Vagina (tissue), 2 donors: ENCODE measurements at places on chromosomes 12 and 14.

DNA sequence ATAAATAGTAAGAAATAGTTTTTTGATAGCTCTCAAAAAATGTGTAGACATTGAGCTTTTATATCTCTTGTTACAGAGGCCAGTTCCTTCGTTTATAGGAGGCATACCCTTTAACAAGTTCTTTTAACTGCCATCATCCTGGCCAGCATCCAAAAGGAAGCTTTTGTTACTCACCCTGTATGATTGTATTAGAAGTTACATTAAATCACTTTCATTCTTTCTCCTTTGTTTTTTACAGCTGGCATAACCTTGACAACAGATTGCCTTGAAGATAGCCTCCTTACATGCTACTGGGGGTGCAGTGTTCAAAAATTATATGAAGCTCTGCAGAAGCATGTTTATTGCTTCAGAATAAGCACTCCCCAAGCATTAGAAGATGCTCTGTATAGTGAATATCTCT, 20.1 kb downstream of the CGRRF1 start:
- peaks cover 4% of the 10 kb centered on the region for H3K36me3 ChIP-seq
- no peak overlapping the region for H3K4me3 ChIP-seq
- H3K27me3 ChIP-seq: no peaks in the 10 kb centered on the region
- no peak for DNase-seq
- no peak overlapping the region for H3K27ac ChIP-seq

DNA sequence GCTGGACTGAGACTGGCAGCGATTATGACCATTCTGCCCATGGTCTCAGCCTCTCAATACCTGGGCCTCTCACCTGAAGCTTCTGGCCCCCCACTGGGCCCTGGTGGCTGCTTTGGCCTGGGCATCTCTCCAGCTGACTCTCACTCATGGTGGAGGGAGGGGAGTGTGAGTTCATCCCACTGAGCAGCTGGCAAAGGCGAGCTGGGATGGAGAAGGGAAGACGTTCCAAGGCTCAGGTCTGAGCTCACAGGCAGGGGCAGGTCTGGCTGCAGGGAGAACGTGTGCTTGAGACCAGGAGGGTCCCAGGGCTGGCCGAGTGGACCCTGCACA, 103.5 kb downstream of the TMEM121 start:
- no peak overlapping the region for H3K4me3 ChIP-seq
- no peak overlapping the region for H3K27ac ChIP-seq
- no peaks in the 10 kb centered on the region for H3K36me3 ChIP-seq
- DNase-seq: no peak
- no peaks in the 10 kb centered on the region for H3K4me1 ChIP-seq
- no peaks in the 10 kb centered on the region for H3K27me3 ChIP-seq

DNA sequence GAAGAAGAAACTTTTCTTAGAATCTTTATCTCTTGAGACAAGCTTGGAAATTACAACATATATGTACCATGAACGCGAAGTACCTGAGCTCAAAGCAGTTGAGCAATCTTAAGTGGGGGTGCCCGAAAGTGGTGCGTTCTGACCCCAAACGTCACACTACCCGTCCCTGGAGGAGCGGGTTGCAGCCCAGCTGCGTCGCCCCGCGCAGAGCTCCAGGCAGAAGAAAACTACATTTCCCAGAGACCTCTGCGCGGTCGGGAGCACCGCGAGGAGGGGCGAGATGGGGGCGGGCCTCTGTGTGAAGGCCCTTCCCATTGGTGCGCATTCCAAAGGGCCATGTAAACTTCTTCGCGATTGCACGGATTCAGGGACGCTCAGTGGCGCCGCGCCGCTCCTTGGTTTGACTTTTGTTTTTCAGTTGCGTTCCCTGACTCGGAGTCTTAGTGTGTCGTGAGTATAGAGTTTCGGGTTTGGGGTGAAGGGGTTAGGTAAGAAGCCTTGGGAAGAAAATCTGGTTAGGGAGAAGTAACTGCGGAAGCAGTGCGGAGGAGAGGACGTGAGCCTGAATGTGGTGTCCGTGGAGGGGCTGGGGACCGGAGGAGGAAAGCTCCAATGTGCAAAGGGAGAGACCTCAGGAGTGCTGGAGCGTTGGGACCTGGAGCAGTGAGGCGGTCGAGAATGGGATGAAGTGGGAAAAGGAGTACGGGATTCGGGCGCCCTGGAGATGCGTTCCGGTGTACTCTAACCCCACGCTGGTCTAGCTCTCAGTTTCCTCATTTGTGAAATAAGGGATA, at the start of gene CCDC77:
CCDC77 (plus strand) TSS at position 410 of the 794 bp plus-strand sequence. CDS start 7,740 bp downstream, outside the sequence.
- H3K4me1 ChIP-seq: peaks cover 17% of the 10 kb centered on the region
- no peaks in the 10 kb centered on the region for H3K27me3 ChIP-seq
- H3K27ac ChIP-seq: peak within 1 kb of the TSS; percentile 71
- H3K4me3 ChIP-seq: peak within 1 kb of the TSS; percentile 65

DNA sequence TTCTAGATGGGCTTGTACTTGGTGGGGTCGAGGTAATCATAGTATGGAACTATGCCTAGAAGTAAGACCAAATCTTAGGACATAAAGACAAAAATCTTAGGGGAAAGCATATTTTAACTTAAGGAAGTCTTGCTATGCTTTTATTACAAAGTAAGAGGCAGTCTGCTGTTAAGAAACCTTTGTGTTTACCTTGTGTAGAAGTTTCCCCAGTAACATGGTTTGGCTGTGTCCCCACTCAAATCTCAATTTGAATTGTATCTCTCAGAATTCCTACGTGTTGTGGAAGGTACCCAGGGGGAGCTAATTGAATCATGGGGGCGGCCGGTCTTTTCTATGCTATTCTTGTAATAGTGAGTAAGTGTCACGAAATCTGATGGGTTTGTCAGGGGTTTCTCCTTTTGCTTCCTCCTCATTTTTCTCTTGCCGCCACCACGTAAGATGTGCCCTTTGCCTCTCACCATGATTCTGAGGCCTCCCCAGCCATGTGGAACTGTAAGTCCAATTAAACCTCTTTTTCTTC, 162.5 kb upstream of the ABCD2 start:
- H3K36me3 ChIP-seq: no peaks in the 10 kb centered on the region
- no peaks in the 10 kb centered on the region for H3K27me3 ChIP-seq
- H3K4me3 ChIP-seq: no peak overlapping the region
- no peaks in the 10 kb centered on the region for H3K4me1 ChIP-seq
- no peak overlapping the region for H3K27ac ChIP-seq
- DNase-seq: no peak

- no peaks in the 10 kb centered on the region for H3K27me3 ChIP-seq
- H3K27ac ChIP-seq: no peak overlapping the region
- no peaks in the 10 kb centered on the region for H3K36me3 ChIP-seq
- H3K4me3 ChIP-seq: no peak overlapping the region
- DNase-seq: no peak
Observed at GRCh38 chr14:75168586-75169335, 7.7 kb downstream of the TMED10 start.
